ENCODE measurements at places on chromosomes 4 and X.

DNA sequence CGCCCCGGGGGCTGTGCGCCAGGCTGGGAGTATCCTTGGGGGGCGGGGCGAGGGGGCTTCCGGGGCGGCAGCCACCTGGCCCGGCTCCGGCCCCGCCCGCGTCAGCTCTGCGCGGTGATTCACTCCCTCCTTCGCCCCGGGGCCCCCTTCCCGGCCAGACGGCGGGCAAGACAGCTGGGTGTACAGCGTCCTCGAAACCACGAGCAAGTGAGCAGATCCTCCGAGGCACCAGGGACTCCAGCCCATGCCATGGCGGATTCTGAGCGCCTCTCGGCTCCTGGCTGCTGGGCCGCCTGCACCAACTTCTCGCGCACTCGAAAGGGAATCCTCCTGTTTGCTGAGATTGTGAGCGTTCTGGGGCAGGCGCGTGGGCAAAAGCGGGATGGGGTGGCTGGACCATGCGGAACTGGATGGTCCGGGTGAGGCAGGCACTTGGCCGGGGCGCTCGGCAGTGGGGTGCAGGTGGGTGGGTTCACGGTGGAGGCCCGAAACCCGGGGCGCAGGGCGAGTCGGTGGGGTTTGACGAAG lies at the start of gene PLP2:
Gene PLP2 (plus strand): TSS at position 147 of the 528 bp plus-strand sequence. CDS start 103 bp downstream, at position 250.
- peak; percentile 74 for DNase-seq

DNA sequence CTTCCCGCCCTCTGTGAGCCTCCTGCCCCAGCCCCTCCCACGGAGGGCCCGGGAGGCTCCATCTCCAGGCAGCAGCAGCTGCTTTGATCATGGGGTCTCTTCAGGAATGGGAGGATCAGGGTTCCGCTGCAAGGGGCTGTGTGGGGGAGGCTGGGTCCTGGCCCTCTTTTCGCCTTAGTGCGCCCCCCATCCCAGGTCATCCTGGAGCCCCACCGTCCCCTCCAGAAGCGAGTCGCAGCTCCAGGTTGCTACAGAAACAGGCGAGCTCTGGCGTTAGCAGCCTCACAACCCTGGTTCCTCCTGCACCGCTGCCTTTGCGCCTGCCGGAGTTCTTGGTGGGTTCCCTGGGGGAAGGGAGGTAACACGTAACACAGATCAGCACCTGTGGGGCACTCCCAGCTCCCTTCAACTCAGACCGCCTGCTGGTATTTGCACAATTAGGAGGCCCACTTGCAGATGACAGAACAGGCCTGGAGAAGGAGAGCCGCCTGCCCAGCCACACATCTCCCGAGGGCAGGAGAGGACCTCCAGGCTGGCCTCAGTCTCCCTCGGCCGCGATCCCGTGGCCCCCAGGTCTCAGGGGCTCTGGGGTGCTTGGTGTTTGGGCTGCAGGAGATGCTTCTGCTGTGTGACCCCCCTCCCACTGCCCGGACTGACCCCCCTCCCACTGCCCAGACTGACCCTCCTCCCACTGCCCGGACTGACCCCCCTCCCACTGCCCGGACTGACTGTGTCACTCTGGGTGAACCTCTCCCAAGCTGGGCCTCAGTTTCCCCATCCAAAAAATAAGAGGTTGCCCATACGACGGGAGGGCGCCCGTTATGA lies 64.2 kb upstream of the ADRA2C start:
- DNase-seq, result no peak

DNA sequence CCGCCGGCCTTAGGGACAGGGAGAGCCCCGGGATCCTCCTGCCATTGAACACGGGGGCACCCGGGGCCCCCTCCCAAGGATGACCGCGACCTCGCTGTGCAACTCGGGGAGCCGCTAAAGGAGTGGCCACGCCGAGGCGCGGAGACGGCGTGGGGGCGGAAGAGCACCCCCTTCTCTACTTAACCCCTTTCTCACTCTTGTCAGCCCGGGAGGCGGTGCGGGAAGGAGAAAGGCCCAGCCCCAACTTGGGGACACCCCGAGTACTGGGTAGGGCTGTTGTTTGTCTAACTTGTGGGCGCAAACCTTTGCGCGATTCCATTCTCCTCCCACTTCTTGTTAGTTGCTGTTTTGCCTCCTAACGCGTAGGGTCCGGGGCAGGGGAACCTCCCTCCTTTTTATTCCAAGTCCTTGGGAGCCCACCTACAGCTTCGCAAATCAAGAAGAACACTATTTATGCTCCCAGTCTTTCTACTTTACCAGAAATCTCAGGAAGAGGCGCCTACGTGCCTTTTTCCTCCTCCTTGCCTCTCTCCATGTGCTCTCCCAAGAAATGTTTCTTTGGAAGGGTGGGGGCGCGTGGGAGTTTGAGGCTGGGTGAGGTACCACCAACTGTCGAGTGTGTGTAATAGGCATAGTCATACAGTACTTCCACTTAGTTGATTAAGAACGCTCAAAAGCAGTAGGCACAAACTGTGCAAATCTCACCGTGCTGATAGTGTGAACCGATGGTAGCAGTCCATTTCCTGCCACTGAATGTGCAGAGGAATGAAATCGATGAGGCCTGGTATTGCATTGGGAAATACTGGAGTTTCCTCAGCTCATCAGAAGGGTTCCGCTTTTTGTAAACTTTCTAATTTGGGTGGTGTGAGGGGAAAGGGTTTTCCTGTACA lies 813 bp downstream of the DIAPH2 start:
- peak; percentile 42 for DNase-seq

GRCh38 chr4:153534792-153535629 lies 68.9 kb downstream of the TMEM131L start:
- DNase-seq, result no peak

GRCh38 chrX:86806786-86807185 lies 658.5 kb downstream of the DACH2 start:
- DNase-seq, result no peak

GRCh38 chr4:57639561-57640382 lies 529.6 kb upstream of the IGFBP7 start:
- DNase-seq, result no peak

- DNase-seq, result no peak
Observed at GRCh38 chr4:101252721-101253120, 94.6 kb downstream of the PPP3CA start.

- no peak for DNase-seq
Observed at GRCh38 chr4:71417150-71417549, 78.3 kb downstream of the SLC4A4 start.

DNA sequence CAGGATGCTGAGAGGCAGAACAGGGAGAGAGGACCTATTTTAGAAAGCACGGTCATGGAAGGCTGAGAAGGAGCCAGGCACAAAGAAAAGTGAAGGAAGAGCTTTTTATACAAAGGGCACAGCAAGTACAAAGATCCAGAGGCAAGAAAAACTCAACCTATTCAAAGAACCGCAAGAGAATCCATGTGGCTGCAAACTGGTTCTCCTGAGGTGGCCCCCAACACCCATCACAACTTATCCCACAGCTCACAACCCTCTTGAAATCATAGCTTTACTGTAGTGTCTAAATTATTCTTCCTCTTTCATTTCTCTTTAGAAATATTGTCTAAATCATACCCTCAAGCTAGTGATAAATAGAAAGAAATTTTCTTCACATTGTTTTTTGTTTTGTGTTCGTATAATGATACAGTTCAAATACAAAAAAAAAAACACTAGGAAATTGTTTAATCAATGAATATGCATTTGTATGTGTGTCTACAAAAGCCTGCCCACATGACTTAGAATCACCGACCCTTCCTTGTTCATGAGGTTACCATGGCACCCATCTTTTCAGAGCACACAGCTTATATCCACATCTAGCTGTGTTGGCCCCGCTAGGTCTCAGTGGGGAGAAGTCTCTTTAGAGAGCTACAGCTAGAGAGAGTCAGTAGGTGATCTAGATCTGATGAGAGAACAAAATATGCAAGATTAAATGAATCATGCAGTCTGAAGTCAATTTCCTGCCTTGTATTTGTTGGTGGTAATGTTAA lies 126.9 kb upstream of the DCLK2 start:
- DNase-seq, result no peak

GRCh38 chrX:149476513-149476912 lies 28.6 kb downstream of the IDS start:
- DNase-seq, result peak; percentile 22

DNA sequence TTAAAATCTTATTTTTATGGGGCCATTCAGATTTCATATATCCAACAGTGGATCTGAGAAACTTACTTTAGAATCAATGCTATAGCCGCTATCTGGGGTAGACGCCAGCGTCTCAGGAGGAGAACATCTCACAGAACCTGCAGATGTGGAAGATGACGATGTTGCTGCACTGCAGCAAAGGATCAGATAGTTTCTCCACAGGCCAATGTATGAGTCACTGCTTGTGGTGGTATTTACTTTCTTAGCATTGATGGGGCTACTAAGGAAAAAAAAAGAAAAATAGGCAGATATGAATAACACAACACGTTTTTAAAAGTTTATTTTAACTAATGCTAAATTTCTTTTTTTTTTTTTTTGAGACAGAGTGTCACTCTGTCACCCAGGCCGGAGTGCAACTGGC lies 85.9 kb downstream of the ZAR1 start:
- no peak for DNase-seq

DNA sequence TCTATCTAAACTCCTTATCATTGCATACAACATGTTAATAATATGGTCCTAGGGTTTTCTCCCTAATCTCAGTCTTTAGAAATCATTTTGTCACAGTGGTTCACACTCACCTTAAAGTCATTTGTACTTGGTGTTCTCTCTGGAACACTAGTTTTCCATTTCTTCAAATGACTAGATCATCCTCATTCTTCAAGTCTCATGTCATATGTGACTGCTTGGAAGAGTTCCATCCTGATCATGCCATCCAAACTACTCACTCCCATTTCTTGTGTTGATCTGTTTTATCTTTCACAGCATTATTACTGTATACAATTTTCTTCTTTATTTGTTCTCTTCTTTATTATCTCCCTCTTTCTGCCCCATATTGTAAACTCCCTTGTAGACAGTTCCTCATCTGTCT lies 66.5 kb downstream of the HTR2C start:
- no peak for DNase-seq

GRCh38 chrX:78532363-78532762 lies 126.8 kb downstream of the RTL3 start:
- DNase-seq, result no peak

DNA sequence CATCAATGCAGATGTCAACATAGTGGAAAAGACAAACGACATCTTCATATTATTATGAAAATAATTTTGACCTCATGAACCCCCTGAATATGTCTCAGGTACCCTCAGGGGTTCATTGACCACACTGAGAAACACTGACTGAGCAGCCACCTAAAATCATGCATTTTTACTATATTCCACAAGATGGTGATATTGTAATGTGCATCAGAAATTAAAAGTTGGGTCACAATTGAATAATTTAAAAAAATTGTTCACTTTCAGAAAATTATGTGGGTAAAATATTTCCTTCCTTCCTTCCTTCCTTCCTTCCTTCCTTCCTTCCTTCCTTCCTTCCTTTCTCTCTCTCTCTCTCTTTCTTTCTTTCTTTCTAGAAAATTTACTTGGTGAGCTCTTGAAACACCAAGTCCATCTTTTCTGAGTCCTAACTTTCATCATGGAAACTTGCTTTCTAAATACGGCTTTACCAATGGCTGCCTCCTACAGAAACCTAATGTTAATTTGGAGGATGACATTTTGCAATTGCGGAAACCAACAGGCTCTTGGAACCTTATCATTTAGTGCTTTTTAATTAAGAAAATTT lies 103.6 kb downstream of the RTL3 start:
- peak; percentile 37 for DNase-seq

- DNase-seq, result peak; percentile 28
Observed at GRCh38 chrX:68822641-68823410, 6.0 kb upstream of the EFNB1 start.

DNA sequence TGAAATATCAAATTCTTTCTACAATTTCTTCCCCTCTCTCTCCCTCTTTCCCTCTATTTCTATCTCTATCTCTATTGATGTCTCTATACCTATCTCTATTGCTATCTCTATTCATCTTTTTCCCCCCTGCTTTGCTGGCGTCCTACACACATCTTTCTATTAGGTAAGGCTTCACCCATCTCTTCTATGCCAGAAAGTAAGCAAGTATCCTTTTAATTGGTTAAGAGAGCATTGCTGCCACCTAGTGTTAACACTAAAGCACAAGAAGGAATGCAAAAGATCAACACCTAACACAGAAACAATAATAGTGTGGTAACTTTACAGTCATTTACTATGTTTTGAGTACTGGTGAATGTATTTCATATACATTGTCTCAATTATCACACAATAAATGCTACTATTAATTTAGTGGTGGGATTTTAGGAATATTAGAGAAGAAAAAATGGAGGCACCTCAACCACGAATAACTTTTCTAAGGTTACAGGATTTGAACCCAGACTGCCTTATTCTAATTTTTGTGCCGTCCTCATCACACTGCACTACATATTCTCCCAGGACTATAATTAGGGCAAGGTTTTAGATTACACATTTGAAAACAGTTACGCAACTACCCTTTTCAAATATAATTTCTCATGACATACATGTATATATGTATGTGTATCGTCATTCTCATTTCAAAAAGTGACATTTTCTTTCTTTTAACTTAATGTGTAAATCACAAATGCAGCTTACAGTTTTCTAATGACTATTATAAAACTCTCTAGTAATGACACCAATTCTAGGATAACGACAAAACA lies 3.7 kb upstream of the C4orf36 start:
- peak; percentile 66 for DNase-seq

DNA sequence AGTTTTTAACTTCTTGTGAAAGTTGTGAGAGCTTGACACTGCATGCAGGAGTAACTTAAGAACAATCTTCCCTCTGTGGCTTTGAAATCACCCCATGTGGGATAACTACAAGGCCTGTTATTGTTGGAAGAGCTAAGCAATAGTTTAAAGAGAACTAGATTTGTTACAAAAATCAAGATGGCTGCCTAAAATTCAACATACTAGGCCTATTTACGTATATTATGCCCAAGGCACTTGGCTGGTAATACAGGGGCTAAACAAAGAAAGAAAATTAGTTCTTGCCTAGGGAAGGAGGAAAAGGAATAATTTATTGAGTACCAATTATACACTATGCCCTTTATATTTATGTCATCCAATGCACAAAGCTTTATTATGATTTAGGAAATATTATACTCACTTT lies 36.1 kb downstream of the DMD start:
- no peak for DNase-seq

DNA sequence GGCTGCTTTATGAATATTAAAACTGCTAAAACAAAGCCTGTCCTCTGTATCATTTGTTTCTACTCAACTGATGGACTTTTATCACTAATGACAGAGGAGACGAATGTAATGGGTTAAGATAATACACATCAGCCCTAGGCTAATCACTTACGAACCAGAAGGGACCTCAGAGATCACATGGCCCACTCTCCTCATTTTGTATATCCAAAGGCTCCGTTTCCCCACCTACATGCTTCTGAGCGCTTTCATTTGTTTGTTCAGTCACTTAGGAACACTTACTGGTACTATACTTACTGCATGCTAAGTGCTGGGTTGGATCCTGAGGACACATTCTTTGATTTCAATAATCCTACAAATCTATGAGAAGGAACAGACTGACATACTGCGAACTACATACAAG lies 169.3 kb downstream of the CEP135 start:
- no peak for DNase-seq
